Fibroblast of skin of back (primary cell): ENCODE measurements at places on chromosomes 7 and 10.

- DNase-seq = no peak
Measured at GRCh38 chr10:1137499-1138163, 81.4 kb downstream of the WDR37 start.

DNA sequence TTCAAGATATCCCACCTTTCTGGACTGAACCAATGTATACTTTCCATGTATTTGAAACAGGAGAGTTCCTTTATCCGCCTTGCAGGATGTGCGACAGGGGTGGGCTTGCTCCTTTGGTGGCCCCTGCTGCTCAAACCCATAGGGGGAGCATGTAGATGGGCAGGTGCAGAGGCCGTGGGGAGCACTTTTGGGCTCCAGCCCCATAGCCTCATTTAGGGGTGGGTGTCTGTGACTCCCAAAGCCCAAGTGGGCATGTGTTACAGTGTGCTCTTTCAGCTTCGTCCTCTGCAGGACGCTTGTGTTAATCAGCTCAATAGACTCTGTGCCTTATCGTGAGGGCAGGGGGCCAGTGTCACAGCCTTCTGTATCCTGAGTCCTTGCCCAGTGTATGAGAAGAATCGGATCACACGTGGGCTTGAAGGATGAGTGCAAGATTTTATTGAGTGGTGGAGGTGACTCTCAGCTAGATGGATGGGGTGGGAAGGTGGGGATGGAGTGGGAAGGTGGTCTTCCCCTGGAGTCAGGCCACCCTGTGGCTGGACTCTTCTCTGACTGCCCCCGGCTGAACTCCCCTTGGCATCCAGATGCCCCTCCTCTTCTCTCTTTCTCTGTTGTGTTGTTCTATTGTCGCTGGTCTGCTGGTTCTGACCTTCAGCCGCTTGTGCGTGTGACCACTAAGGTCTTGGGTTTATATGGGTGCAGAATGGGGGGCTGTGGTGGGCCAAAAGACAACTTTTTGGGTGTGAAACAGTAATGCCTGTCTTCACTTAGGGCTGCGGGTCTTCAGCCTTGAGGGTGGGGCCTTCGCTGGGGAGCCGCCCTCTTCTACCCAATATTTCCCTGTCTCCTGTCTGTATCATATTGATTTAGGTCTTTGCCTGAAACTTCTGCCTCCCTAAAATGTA is 262.2 kb downstream of the GLRX3 start:
- DNase-seq = no peak

GRCh38 chr7:145156834-145157233 is 321.0 kb upstream of the TPK1 start:
- DNase-seq = no peak

DNA sequence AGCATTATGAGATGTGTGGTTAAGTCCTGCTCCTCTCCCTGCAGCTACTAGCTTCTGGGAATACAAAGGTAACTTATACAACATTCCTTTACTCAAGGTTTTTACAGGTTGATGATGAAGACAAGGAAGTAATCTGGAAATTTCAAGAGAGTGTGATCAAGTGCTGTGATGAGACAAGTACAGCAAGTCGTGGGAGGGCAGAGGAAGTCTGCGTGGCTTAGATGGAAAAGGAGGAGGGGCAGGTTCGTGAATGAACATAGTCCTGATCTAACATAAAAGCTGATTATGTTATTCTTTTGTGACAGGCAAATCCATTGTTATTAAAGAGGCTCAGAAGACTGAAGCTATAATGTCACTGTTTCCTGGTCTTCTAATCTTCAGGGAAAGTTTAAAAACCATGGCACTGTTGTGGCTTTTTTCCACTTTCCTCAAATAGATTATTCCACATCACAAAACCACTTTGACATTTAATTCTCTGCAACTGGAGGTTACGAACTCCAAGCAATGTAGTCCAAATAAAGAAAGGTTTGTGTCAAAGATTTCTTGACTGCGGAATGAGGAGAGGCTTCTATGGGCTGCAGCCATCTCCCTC is 84.1 kb downstream of the CPXM2 start:
- no peak for DNase-seq

DNA sequence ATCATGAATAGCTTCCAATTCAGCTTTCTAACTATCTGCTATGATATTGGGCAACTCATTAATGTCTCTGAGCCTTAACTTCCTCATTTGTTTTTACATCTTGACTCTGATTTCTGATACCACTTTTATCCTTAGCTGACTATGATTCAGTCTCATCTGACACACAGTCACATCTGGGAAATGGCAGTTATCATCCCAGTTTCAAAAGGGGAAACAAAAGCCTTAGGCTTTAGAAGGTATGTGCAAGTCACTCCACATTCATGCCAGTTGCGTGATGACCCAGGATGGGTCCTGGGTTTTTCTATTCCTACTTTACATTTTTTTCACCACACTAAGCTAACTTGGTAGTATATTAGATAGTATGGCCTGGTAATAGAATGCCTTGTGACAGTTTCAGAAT is 12.7 kb downstream of the SCIN start:
- DNase-seq = no peak

GRCh38 chr10:44569193-44570091 is 184.5 kb upstream of the CXCL12 start:
- peak; percentile 99 for DNase-seq

DNA sequence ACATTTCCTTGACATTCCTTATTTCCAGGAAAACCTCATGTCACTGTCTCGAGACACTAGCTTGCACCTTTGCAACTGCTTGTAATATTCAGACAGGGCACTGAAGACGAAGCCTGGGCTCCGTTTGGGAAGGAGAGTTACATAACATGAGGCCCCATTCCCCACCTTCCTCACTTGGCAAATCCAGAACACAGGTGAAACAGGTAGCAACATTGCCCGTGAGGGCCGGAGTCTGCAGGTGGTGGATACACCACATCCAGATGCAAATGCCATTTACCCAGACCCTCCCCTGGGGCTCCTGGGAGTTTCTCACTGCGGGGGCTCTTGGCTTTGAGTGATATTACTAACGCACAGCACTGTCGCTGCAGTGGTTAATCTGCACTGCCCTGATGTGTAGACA is 491.0 kb downstream of the PTPRN2 start:
- DNase-seq = no peak

GRCh38 chr10:104327745-104328645 is 10.3 kb downstream of the ITPRIP start:
- peak; percentile 93 for DNase-seq

GRCh38 chr7:151411551-151411950 is 1.7 kb upstream of the WDR86 start:
- DNase-seq = no peak

- DNase-seq = no peak
Measured at GRCh38 chr7:108147031-108147563, 16.9 kb upstream of the LAMB4 start.

- no peak for DNase-seq
Measured at GRCh38 chr7:35268953-35269352, 15.1 kb upstream of the TBX20 start.

GRCh38 chr10:36725581-36726520 is 399.5 kb upstream of the ANKRD30A start:
- DNase-seq = peak; percentile 83

DNA sequence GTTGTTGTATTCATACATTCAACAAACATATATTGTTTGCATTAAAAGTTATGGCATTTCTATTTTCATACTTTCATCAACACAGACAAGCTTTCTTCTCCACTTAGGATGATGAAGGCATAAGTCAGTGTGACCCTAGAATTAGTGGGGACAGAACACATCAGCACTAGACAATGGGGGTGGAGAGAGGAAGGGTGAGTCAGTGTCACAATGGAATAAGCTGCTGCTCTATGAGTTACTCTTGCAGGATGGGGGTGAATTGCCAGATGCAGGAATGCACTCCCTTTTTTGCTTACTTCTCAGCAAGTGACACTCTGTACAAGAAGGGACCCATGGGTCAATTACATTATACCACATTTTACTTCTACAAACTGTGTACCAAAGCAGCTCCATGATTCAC is 74.0 kb downstream of the DGKI start:
- peak; percentile 94 for DNase-seq

GRCh38 chr7:3960050-3960763 is 659.2 kb downstream of the SDK1 start:
- no peak for DNase-seq

DNA sequence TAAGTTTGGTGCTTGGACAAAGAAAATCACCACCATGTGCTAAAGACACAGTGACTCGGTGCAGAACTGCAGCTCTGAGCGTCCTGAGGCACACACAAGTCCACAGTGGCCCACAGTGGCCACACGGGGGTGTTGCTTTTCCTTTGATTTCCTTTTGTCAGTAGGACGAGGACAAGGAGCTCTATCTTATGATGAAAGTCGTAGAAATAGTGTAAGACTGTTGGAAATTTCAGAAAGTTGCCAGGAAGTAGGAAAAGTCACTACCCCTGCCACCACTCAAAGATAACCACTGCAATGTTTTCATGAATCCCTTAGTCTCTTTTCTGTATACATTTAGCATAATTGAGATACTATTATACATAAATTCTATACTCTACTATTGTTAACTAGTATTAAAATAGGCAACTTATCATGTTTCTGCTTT is 146.0 kb downstream of the TNS3 start:
- DNase-seq = peak; percentile 86

DNA sequence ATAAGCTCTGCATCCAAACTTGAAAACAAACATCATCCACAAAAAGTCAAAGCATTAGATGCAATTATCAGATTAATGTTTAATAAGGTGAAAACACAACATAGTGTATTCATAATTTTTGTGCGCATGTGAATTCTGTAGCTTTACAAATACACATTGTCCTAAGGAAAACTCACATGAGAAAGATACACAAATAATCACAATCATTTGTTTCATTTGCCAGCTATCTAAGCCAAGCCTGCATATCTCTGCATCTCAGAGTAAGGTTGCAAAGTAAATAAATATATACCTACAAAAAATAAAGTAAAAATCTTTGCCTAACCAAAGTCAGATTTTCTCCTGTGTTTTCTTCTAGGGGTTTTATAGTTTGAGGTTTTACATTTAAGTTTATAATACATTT is 57.4 kb downstream of the ADCY1 start:
- DNase-seq = no peak

GRCh38 chr7:46080595-46081159 is 159.6 kb upstream of the IGFBP3 start:
- DNase-seq = peak; percentile 39

DNA sequence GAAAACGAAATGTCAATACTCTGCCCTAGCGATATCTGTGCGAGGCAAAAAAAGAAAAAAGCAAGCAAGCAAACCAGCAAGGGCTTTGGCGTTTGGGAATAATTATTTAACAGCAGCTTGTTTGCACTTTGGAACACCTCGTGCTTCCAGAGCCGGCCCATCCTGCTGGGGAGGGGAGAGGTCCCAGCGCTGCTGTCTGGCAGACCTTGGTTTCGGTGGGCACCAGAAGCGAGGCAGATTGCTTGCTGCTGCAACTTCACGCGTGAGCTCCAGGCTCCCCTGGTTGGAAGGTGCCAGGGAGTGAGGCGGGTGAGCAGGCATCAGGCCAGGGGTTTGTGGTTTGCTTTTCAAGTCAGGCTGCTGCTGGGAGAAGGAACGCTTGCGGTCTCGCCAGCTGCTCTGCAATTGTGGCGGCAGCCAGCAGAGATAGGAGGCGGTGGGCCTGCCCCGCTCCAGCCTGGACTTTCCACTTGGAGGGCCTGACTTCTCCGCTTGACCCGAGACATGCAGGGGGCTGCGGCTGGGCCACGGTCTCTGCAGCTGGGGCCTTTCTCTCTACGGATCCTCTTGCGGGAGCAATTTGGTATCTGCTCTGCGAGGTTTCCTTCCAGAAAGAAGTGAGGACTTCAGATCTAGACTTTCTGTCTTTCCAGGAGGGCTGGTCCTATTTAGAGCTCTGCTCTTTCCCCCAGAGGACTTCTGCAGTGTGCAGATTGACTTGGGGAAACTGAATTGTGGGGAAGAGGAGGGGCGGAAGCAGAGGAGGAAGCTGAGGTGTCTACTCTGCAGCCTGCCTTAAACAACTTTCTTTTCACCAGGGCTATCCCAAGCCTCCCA is 131.4 kb downstream of the PRPF18 start:
- DNase-seq = peak; percentile 88

DNA sequence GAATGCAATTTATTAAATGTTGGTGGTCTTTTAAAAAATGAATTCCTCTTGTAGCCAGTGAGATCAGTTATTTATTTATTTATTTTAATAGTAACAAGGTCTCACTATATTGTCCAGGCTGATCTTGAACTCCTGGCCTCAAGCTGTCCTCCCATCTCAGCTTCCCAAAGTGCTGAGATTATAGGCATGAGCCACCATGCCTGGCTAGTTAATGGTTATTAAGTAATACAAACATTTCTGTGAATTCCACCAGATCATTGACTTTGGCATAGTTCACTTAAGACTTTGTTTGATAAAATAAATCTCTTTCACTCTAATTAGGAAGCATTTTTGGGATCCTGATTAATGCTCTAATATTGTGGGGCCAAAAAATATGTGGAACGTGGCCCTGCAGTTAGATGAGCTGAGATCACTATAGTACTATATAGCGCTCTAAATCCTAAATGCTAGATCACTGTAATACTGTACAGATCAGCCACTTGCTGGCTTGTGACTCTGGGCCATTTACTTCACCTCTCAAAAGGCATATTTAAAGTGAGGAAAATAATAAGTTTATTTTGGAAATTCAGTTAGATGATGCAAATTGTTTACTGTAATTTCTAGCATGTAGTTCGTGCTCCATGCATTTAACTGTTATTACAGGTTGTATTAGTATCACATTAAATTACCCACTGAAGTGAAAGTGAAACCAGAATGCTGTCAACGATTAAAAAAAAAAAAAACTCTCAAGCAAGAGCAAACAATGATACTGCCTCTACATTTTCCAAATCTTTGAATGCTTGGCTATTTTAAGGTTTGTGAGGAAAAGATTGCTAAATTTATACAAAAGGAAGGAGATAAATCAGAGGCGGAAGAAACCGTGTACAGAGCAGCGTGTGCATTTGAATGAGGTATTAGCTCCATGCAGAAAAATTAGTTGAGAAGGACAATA is 15.9 kb upstream of the FAS start:
- no peak for DNase-seq

DNA sequence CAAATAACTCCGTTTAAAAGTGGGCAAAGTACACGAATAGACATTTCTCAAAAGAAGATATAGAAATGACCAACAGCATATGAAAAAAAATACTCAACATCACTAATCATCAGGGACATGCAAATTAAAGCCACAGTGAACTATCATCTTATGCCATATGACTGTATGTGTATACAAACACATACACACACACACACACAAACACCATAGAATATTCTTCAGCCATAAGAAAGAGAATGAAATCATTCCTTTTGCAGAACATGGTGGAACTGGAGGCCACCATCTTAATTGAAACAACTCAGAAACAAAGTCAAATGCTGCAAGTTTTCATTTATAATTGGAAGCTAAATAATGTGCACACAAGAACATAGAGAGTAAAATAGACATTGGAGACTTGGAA is 1019.4 kb downstream of the KCNMA1 start:
- no peak for DNase-seq
